Stimulated activated CD8-positive, alpha-beta memory T cell treated with anti-CD3 and anti-CD28 coated beads, Interleukin-7, amount 100 ng/mL, for 1 hour (primary cell): ENCODE measurements at places on chromosomes 2 and 18.

DNA sequence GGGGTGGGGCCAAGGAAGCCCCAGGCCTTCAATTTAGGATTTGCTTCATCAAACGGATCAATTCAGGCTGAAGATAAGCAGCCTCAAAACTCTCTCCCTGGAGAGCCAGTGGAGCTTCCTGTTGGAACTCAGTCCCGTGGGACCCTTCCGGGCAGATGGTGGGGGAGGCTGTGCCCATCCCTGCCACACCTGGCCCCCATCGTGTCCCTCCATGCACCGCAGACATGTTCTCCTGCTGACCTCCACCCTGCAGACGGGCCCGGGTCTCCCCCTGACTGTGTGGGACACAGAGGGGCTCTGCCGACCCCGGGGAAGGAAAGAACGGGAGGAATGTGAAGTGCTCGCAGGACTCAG lies 144.2 kb downstream of the TPO start:
- no peak for DNase-seq

DNA sequence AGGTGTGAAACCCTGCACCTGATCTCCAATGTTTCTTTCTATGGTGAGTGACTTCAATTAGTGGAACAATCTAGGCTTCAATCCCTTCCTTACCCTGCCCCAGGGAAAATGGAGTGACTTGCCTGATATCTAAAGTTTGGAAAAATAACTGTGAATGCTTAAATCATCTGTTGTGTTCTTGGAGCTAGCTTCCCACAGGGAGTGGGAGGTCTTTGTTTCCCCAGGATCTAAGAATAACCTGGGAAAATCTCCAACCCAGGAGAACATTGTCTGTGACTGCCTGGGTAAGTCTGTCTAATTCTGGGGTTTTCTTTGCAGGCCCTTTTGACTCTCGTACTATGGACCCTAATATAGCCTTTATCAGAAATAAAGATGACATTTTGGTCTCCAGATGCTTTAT lies 13.6 kb upstream of the LDAH start:
- DNase-seq = no peak

DNA sequence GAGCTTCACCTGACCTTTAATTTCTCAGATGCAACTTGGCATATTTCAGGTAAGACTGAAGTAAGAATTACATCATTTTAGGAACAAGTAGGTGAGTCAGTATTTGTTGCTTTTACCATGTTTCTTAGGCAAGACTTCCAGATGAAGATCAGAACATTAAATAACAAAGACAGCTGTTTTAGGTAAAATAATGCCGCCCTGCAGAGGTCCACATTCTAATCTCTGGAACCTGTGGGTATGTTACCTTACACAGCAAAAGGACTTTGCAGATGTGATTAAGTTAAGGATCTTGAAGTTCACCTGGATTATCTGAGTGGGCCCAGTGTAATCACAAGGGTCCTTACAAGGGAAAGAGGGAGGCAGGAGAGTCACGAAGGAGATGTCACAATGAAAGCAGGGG lies 39.3 kb downstream of the ICOS start:
- no peak for DNase-seq

GRCh38 chr2:23464905-23465537 lies 80.0 kb downstream of the KLHL29 start:
- DNase-seq = no peak

DNA sequence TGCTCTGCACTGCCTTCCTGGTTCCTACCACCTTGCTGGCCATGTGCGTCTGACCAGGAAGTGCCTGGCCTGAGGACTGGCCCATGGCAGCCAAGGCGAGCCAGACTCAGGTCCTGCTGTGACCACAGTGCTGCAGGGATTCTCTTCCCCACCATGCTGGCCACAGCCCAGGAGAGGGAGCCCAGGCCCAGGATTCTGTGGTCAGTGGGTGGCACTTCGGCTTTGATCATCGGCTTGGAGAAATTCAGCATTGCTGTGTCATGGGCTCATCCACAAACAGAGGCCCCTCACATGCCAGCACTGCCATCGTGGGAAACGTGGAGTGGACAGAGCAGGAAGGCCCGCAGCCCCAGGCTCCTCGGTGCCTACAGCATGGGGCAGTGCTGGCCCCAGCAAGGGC lies 211.6 kb downstream of the SEPTIN10 start:
- DNase-seq = no peak

DNA sequence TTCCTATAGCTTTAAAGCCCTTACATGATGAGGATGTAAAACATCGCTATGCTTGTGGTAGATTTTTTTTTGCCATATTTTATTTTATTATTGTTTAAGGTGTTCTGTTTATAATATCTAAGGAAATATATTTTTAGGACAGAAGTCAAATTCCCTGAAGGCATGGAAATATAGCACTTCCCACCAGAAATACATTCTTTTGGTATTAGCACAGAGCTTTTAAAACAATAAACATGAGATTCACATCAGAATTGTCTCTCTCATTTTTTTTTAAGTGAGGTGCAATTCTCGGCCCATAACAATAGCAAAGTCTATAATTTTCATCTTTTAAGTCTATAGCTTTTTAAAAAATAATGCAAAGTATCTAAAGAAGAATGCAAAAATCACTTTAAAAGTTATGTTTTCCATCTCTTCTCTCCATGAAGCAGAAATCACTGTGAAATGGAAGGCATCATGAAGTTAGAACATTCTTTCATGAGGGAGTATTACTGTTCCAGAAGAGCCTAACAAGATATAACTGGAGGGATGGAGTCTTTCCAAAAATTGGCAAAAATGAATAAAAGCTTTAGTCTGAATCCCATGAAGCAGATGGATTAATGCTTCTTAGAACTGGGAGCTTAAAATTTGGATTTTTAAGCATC lies 283.6 kb upstream of the TRIB2 start:
- DNase-seq = no peak
